ENCODE measurements at places on chromosomes 4 and X. TPM values are rescaled to one million over a fixed set of nuclear protein-coding genes. Genes with fewer than 3 reads are reported as not detected.

DNA sequence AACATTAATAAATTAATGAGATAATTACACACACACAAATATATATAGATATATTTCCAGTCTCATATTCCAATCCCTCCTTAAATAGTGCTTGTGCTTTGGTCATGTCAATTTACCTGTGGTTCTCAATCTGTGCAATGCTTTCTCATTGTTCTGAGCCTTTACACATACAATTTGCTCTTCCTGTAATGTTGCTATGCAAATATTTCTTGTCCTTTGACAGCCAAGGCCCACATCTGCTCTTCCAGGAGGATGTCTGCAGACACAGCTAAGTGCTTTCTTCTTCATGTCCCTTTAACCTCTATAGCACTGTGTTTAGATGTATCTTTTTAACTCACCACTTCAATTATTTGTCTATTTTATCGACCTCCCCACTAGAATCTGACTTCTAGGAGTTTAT lies 67.3 kb upstream of the RAPGEF2 start:
- no peak for DNase-seq

GRCh38 chr4:173879509-173879908 lies 349.5 kb upstream of the HAND2 start:
- no peak for DNase-seq

DNA sequence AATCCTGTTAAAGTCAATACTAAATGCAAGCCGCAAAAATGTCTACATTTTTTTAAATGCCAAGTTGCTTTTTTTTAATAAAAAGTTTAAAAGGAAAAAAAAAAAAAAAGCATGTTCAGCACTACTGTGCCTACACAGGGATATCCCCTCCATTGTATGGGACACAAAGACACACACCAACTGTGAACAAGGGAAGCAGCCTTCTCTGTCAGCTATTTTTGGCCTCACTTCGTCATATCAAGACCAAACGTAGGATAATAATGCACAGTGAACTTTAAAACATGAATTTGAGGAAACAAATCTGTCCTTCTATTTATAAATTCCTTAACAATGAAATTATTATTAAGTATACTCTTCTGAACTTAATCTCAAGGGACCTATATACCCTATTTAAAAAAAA lies 4.4 kb downstream of the FBXW7 start:
- DNase-seq, result no peak

- DNase-seq, result no peak
Measured at GRCh38 chrX:123486297-123486696, 246.6 kb downstream of the THOC2 start.

DNA sequence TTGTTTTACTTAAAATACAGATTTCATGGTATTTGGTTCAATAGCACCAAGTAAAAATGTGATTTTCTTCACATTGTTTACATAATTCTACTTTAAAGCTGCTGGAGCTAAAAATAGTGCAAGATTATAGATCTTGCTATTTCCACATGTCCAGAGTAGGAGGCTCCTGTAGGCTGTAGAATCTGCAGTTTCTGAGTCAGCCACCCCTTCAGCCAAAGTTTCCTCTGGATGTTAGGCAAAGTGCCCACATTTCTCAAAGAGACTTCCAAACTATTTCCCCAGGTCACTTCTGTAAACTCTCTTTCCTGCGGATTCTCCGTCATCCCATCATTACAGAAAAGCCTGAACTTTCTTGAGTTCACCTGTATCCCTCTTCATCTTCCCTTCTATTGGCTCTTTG lies 342.5 kb upstream of the FSTL5 start:
- peak; percentile 0 for DNase-seq

DNA sequence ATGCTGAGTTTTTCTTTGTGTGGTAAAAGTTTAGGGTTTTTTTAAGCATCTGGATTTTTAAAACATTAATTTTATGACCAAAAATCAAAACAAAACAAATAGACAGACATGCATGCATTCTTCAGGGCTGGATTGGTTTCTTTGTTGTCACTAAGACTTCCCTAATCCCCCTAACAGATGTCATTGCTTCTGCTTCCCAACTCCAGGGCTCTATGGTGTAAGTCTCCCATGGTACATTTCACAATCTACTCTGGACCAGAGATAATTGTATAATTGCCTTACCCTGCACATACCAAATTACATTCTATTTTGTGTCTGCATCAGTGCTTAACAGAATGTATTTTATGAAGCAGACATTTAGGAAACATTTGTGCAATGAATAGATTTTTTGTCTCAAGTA lies 529.1 kb upstream of the SMIM31 start:
- no peak for DNase-seq

DNA sequence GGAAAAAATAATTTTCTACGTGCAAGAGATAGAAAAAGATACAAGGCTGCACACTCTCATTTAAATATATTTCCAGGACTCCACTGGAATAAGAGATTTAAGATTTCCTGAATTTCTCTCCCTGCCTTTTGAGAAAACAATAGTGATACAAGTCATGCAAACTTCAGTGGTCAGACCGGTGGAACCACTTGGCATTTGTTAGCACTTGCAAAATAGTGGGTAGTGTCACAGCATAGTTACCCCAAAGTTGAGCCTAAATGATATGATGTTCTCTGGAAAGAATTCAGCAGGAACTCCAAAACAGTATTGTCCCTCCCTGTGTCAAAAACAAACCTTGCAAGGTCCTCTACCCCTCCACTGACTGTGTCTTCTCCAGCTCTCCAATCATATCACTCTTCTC lies 102.3 kb downstream of the ANKRD50 start:
- no peak for DNase-seq

DNA sequence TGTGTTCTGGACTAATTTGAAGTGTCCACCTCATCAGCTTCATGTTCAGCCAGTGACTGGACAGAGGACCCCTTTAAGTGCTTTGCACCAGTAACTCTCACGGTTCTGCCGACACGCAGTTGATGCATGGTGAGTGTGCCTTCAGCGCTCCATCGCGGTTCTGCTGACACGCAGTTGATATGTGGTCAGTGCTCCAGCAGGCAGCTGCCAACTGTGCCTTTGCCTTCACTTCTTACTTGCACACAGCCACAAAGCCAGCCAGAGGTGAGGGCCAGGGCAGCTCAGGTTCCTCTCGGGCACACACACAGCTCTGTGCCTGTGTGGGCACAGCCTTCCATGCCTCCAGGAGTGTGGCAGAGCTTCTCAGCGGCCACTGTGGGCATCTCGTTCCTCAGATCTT lies 12.4 kb downstream of the NKX1-1 start:
- DNase-seq, result no peak

Gene TECRL
- not detected for total RNA-seq

Gene TRIM2
- total RNA-seq, result 6.7 TPM
